ENCODE measurements at places on chromosomes 6 and 20.

DNA sequence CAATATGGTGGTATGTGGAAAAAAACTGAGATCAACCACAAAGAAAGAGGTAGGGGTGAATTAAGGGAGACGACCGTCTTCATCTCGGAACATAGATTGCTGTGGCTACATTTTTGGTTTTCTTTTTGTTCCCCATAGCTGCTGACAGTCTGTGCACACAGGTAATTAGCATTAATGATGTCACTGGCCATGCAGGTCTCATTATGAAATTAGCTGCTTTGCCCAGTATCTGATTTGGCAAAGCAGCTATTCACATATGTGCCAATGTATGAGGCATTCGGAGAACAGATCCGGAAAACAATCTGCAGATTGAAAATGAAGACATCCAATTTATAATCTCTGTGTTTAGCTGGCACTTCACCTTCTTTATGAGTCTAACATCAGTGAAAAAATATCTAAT is 13.1 kb downstream of the NOX3 start:
- no peak for DNase-seq
- no peaks in the 10 kb centered on the region for H3K4me1 ChIP-seq
- no peaks in the 10 kb centered on the region for H3K27me3 ChIP-seq

- H3K36me3 ChIP-seq = no peaks in the 10 kb centered on the region
- DNase-seq = no peak
- H3K4me1 ChIP-seq = peaks cover 25% of the 10 kb centered on the region
- H3K27me3 ChIP-seq = peaks cover 20% of the 10 kb centered on the region
Observed at GRCh38 chr6:43274916-43275597, 23.0 kb upstream of the SLC22A7 start.

DNA sequence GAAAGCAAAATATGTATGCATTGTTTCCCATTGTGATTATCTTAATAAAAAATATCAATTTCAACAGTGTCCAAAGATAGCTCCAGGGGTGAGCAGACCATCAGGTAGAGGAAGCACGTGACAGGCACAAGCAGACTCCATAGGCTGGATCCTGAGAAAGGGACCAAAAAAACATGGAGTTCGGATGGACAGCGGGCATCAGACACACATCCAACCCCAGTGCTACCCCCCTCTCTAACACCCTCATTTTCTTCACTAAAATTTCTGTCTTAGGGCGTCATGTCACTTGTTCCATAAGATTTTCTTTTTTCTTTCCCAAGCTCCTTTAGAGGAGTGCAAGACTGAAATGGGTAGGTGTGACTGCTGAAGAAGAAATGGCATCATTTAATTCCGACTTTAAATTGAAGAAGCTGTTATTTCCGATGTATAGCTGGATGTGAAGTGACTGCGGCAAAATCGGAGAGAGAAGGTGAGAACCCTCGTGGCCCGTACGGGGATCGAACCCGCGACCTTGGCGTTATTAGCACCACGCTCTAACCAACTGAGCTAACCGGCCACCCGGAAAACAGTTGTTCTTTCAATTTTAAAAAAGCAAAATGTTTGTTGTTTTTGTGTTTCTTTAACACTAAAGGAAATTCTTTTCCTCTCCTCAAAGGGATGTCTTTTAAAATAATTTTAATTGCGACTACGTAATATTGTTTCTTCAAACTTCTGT is 10.3 kb upstream of the PRSS16 start:
- DNase-seq = peak; percentile 48
- H3K4me3 ChIP-seq = no peak overlapping the region
- H3K36me3 ChIP-seq = no peaks in the 10 kb centered on the region

DNA sequence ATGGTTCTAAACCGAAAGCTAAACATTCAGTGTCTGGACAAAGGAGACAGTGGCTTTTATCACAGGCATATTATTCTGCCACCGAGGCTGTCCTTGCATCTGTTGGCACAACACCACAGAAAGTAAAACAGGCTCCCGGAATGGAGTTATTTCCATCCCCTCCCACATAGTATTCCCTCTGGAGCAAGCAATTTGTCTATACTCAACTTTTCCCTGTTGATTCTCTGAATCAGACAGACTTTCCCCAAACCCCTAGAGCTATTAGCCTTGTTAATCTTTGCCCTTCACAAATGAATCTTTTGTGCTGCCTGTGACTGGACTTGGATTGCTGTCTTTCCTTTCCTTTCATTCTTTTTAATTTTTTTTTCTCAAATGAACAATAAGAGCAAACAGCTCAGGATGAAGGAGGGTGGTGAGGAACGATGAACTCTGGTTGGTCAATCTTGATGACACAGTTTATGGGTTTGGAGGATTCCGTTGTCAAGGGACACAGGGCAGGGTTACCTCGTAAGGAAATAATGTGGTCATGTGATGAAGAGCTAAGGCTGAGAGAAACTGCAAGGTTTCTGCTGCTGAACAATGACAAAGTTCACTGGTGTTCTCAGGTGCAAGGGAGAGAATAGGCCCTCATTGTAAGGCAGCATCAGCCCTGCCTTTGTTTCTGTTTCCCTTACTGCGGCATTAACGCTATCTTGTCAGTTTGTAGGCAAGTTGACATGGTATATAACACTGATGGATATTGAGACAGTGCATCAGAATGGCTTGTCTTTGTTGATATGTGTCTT is 275.0 kb upstream of the BMP2 start:
- H3K4me1 ChIP-seq = no peaks in the 10 kb centered on the region
- no peak overlapping the region for H3K4me3 ChIP-seq
- H3K27ac ChIP-seq = no peak overlapping the region
- no peak for DNase-seq

- no peak for DNase-seq
- H3K4me3 ChIP-seq = no peak overlapping the region
- H3K27me3 ChIP-seq = no peaks in the 10 kb centered on the region
- H3K27ac ChIP-seq = no peak overlapping the region
- no peaks in the 10 kb centered on the region for H3K4me1 ChIP-seq
Observed at GRCh38 chr6:18031680-18032256, 44.3 kb upstream of the KIF13A start.

GRCh38 chr6:138518054-138518453 is 18.8 kb upstream of the NHSL1 start:
- H3K4me3 ChIP-seq = no peak overlapping the region
- H3K27me3 ChIP-seq = no peaks in the 10 kb centered on the region

DNA sequence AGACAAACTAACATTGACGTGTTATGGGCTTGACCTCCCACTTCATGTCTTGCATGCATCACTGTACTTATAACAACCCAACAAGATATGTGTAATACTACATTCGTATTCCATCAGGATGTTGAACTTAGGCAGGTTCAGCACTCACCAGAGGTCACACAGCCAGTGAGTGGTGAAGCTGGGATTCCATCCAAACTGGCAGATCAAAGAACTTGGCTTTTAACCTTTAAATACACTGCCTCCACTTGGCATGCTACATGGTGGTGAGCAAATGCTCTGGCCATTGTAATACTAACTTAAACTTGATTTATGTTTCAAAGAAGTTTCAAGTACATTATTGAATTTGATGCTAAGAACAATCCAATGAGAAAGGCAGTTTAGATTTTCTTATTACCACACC is 10.7 kb upstream of the HDDC2 start:
- no peak for DNase-seq
- no peaks in the 10 kb centered on the region for H3K36me3 ChIP-seq
- no peaks in the 10 kb centered on the region for H3K4me1 ChIP-seq
- H3K27me3 ChIP-seq = no peaks in the 10 kb centered on the region

DNA sequence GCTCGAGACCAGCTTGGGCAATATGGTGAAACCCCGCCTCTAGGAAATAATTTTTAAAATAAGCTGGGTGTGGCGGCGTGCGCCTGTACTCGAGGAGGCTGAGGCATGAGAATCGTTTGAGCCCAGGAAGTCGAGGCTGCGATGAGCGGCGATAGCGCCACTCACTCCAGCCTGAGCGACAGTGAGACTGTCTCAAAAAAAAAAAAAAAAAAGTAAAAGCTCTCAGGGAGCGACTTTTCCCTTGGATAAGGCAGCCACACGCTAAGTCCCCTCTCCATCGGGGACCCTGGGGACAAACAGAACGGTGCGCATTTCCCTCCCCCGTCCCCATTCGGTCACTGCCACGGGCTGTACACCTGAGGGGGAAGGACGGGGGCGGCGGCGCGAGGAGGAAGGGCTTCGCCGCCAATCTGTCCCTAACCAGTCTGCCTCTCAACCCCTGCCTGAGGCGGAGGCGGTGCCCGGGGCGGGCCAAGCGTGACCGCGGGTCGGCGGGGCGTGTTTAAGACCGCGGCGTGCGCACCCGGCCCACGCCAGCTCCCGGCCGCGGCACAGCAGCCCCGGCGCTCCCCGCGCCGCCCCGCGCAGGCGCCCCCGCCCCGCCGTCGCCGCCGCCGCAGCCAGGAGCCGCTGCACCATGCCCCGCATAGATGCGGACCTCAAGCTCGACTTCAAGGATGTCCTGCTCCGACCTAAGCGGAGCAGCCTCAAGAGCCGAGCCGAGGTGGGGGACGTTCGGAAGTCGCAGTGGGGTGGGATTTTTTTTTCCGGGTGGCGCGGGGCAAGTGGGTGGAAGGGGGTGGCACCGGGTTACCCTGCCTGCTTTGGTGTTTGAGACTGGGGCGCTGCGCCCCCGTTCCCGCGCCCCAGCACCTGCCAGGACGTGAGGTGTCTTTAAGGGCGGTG is at the start of gene GMPR:
Gene GMPR, plus strand, starts transcription at position 531 of the 906 bp plus-strand sequence. Its CDS starts 107 bp downstream, at position 638.
- H3K27me3 ChIP-seq = peaks cover 3% of the 10 kb centered on the region
- no peak within 1 kb of the TSS for H3K27ac ChIP-seq
- peak within 1 kb of the TSS; percentile 71 for H3K4me3 ChIP-seq
- DNase-seq = peak; percentile 81

GRCh38 chr6:43263314-43264178 is 20.3 kb downstream of the TTBK1 start:
- H3K36me3 ChIP-seq = no peaks in the 10 kb centered on the region
- peaks cover 3% of the 10 kb centered on the region for H3K27me3 ChIP-seq
- no peaks in the 10 kb centered on the region for H3K4me1 ChIP-seq
- no peak overlapping the region for H3K27ac ChIP-seq
- peak; percentile 86 for DNase-seq

DNA sequence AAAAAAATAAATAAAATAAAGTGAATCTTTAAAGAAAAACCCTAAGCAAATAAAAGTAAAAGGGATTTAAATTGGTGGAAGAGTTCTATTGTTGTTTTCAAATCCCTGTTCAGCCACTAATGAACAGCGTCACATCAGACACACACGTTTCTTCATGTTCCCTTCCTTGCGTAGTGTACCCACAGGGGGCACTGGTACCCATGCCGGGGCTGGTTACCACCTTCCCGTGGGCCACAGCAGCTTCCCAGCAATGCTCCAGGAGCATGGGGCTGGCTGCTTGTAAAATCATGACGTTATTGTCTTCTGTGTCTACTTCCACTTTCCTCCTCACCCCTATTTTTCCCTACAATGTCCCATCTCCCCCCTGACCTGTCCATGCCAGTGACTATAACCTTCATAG is 988.7 kb downstream of the KIF16B start:
- no peak overlapping the region for H3K4me3 ChIP-seq
- no peak overlapping the region for H3K27ac ChIP-seq
- H3K36me3 ChIP-seq = no peaks in the 10 kb centered on the region
- H3K4me1 ChIP-seq = no peaks in the 10 kb centered on the region
- H3K27me3 ChIP-seq = no peaks in the 10 kb centered on the region

- H3K4me1 ChIP-seq = peaks cover 28% of the 10 kb centered on the region
- H3K27me3 ChIP-seq = no peaks in the 10 kb centered on the region
- H3K36me3 ChIP-seq = peaks cover 42% of the 10 kb centered on the region
- peak overlapping the region; percentile 77 for H3K4me3 ChIP-seq
Observed at GRCh38 chr6:31540640-31541039, 1.2 kb downstream of the DDX39B start.
